Activated CD4-positive, alpha-beta T cell treated with anti-CD3 and anti-CD28 coated beads, Interleukin-2, amount 10 ng/mL, durations not matched to agents 24 days and 14 days (primary cell): ENCODE measurements at places on chromosomes 2 and 18. TPM values are rescaled to one million over a fixed set of nuclear protein-coding genes. Genes with fewer than 3 reads are reported as not detected.
A peak's percentile ranks its signal among the peaks of the same experiment; 100 is the strongest.

GRCh38 chr18:63961435-63961980 is 8.4 kb upstream of the SERPINB8 start:
- no peak for DNase-seq

DNA sequence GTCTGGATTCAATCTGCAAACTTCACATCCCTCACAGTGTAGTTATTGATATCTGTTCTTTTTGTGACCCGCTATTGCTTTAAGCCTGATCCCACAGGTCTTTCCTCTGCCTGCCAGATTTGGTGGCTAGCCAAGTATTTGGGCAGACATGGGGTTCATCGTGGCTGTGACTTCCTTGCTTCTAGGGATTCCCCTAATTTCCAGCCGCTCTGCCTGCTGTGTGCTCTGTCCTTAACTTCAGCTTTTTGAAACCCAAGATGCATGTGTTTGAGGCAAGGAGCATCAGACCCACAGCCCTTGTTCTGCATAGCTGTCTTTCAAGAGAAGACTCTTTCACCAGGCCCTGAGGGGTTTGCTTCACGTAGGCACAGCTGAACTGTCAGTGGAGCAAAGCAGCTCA is 54.2 kb downstream of the NCAPH start:
- no peak for DNase-seq

- no peak for DNase-seq
These were observed 584.6 kb upstream of the KLHL29 start for GRCh38 chr2:22800412-22800811.

DNA sequence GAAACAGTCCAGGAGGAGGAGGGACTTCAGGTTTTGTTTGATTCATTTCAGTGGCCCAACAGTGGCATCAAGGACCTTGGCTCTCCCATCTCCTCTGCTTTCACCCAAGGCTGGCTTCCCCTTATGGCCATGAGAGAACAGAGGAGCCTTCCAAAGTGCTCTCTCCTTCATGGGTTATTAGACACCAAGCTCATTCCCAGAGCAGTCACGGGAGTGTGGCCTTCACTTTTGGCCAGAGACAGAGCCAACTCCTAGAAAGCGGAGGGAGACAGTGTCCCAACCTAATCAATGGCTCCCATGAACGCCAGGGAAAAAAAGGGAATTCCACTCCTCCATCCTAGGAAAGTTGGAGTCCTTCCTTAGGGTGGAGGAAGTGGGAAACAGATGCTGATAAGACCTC is 871 bp upstream of the DUSP28 start:
- peak; percentile 58 for DNase-seq

Gene BOLL
- total RNA-seq, result not detected in 2 replicates

Gene ZNF804A
- total RNA-seq, result not detected in 2 replicates

Gene MYO5B
- total RNA-seq, result 0.07 and 0.14 TPM in 2 replicates

Gene PRKAG3
- total RNA-seq, result not detected in 2 replicates

Gene TWIST2
- total RNA-seq, result not detected in 2 replicates
